ENCODE measurements at places on chromosomes 12 and 14.

- DNase-seq, result no peak
These were observed 10.2 kb upstream of the LRRC10 start for GRCh38 chr12:69620921-69621320.

DNA sequence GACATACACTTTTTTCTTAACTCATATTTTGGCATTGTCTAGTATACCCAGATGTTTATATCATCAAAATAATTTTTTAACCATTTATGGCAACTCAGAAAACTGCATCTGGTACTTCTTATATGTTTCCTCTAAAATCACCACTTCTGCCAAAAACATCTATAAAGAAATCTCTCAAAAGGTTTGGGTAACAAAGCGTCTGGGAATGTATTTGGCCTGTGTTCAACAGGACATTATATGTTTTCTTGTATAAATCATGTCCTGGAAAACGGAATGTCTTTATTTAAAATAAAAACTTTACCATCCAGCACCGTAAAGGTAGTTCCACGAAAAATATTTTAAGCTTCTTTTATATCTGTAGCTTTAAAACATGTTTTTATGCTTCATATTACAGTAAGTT lies 36.1 kb upstream of the FBLN5 start:
- no peak for DNase-seq

GRCh38 chr14:77883131-77883846 lies 83.4 kb downstream of the ADCK1 start:
- DNase-seq, result no peak

- peak; percentile 69 for DNase-seq
These were observed 234.0 kb downstream of the SPTSSA start for GRCh38 chr14:34227834-34228649.

- DNase-seq, result no peak
These were observed 15.2 kb downstream of the ZFP36L1 start for GRCh38 chr14:68777644-68778043.

DNA sequence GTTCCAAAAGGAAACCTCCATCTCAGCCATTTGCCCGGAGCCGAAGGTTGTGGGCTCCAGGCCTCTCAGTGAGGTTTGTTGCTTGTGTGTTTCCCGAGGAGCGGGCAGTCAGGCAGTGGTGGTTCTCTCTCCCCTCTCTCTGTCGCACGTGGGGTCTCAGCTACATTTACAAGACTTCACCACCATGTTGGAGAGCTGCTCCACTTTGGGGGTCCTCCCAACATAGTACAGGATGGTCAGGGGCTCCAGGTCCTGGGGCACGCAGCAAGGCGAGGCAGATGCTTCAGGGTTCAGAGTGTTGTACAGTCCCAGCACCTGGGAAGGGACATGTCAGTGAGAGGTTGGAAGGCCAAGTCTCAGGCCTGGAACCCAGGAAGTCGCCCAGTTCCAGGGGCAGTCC lies 22.8 kb downstream of the TGFB3 start:
- no peak for DNase-seq

DNA sequence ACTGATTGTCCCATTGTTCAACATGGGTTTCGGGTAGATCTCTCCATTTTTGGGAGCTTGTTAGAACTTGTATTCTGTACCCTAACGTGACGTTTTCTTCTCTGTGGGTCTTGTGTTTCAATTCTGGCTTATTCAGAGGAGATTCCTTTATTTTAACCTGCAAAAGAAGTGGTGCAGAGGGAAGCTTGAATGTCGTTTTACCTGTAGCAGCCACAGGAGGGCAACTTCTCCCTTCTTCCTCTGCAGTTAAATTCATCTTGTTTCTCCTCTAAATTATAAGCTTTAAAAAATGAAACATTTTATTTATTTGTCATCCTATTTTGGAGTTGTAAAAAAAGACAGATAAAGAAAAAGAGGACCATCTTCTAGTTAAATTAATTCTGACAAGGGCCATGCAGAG lies 13.7 kb upstream of the CLEC4D start:
- no peak for DNase-seq

GRCh38 chr14:79111987-79112501 lies 941.9 kb downstream of the NRXN3 start:
- no peak for DNase-seq

DNA sequence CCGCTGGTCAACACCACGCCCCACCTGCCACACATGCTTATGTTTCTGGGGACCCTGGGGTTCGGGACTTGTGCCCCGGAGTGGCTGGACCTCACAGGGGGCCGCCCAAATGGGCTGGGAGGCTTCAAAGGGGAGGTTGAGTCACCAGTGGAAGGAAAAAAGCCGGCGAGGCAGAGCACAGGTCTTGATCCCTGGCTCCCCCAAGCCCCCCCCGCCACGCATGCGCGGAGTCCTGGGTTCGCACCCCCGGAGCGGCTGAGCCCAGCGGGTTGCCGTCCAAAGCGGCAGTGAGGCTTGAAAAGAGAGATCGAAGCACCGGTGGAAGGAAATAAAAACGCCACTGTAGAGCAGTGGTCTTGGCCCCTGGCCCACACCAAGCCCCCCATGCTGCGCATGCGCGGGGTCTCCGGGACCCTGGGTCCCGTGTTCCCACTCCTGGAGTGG lies 313.5 kb downstream of the ALG10 start:
- DNase-seq, result no peak

DNA sequence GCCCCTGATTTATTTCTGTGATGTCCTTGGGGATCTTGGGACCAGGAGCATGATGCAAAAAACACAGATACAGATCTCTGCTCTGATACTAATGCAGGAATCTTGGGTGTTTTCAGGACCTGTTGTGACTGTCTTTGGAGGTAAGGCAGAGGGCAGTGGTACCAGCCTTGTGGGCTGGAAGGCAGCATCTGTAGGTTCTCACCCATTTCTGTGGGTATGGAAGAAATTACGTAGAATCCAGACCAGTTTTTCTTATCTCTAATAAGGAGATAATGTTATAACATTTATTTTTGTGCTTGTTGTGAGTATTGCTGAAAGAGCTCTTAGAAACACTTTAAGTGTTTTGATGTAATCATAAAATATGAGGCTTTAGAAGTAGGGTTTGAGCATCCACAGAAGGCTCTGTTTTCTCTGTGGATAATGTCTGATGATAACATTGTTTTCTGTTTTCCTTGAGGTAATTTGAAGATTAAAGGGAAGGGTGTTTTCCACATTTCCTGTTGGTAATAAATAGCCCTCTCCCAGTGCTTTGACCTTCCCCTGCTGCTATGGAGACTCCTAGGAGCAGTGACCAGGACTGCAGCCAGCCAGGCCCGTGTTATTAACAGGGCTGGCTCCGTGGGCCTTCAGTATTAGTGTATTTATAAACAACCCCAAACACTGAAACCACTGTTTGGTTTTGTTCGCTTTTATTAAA lies 9.4 kb upstream of the DCP1B start:
- DNase-seq, result no peak

DNA sequence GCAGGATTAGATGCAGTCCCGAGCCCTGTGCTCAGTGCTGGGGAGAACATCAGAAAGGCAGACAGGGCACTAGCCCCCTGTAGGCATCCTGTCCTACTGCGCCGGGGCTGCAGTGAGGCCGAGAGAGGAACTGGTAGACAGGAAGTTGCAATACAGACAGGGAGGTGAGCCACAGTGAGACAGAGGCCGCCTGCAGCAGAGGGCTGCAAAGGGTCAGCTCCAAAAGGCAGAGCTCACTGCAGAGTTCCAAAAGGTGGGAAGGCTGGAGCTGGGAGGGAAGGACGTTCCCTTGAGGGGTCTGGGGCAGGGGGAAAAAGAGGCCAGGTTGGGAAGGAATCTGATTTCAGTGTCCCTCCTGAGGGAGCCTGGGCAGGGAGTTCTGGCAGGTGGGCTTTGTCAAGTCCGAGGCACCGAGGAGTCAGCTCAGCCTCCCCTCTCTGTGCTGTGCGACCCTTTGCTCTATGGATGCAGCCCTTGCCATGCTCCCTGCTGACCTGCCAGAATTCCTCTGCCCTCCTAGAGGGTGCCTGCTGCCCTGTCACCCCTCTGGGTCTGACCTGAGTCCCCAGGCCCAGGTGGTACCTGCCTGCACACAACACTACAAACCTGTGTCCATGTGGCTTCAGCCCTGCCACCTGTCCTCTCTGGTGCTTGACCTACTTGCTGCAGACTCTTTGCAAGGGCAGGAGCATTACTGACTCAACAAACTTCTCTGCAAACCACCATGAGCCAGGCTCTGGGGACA lies 63.5 kb downstream of the PRMT8 start:
- no peak for DNase-seq

DNA sequence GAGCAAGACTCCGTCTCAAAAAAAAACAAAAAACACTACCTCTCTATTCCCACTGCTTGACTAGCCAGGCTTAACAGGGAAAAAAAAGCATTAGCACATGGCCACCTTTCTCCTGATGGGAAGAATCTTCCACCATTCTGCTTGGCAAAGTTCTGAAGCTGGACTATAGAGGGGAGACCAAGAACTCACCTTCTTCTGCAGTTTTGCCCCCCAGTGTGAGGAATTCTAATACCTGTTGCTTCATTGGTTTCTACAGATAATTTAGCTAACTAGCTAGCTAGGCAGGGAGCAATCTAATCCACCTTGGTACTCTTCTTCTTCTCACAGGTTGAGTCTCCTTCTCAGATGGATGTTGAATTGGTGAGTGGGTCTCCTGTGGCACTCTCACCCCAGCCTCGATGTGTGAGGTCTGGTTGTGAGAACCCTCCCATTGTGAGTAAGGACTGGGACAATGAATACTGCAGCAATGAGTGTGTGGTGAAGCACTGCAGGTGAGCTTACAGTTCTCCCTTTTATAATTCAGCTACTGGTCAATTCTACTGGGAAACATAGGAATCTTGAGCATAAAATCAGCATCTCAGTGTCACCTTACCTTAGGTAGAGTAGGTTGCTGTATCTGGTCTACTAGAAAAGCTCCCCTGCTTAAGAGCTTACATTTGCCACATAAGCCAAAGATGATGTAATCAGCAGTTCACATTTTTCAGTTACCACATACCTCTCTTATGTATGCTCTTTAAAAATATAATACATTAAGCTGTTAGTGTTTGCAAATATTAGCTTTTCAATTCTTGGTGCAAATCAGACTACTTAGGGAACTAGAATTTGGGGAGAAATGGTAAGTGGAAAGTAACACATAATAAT lies 16.0 kb downstream of the METTL3 start:
- no peak for DNase-seq

- no peak for DNase-seq
These were observed at the start of gene MGAT4C for GRCh38 chr12:86256163-86256562. Gene MGAT4C, minus strand, starts transcription at chr12:86256391.

GRCh38 chr12:55850893-55851292 lies 8.2 kb upstream of the MMP19 start:
- DNase-seq, result no peak

DNA sequence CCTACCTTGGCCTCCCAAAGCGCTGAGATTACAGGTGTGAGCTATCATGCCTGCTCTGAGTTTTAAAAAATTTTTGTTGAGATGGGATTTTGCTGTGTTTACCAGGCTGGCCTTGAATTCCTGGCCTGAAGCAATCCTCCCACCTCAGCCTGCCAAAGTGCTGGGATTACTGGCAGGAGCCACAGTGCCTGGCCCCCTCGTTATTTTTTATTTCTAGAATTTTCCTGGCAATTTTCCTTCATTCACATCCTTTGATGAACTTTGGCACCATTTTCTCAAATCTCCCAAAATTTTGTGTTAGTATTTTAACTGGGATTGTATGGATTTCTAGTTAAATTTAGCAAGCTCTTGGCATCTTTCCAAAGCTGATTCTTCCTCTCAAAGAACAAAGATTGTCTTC lies 24.6 kb upstream of the SCARB1 start:
- DNase-seq, result no peak

GRCh38 chr12:51774933-51775332 lies 73.6 kb downstream of the FIGNL2 start:
- no peak for DNase-seq

- no peak for DNase-seq
These were observed 69.5 kb upstream of the ZDHHC17 start for GRCh38 chr12:76694369-76694768.

DNA sequence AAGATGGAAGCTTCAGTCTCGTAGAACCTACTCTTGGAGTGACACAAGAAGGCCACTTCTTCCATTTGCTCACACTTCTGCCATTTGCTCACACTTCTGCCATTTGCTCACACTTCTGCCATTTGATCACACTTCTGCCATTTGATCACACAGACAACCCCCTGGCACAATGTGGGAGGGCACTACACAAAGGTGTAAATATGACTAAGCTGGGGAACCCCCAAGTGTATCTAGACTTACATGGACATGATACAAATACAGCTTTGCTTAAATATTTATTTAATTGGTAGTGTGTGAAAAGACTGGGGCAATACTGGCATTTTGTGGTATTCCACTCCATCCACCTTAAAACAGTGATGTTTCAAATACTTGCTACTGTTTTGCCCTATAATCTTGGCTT lies 296.2 kb upstream of the PPFIA2 start:
- DNase-seq, result no peak

DNA sequence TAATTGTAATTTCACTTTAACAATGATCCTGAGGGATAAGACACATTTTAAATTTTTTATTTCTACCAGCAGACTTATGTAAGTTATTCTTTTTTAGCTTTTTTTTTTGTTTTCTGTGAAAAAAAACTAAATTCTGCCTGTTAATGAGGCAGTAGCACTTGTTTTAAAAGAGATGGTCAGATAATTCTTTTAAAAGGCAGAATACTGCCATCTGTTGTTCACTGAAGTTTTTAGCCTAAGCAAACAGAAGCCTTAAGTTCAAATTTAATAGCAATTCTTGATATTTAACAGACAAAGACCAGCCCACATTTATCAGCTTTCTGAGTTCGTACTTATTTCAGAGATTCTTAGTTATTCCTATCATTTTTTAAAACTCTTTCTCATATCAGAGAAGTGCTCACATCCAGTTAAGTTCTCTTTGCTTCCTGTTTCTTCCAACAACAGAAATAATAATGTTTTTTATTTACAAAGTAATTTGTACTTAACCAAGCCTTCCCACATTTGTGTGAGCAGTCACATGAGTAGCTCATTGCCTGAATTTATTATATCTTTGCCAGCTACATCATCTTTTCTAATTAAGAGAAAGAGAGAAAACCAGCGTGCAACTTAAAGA lies 93.4 kb upstream of the SLCO1C1 start:
- no peak for DNase-seq

GRCh38 chr12:120849765-120850164 lies 54.4 kb downstream of the SPPL3 start:
- DNase-seq, result no peak

All from stimulated activated CD4-positive, alpha-beta T cell treated with anti-CD3 and anti-CD28 coated beads, Interleukin-2, amount 100 ng/mL, for 48 hours (primary cell).